ENCODE measurements at places on chromosomes 5 and 9. TPM values are rescaled to one million over a fixed set of nuclear protein-coding genes. Genes with fewer than 3 reads are reported as not detected.

The SPINK6 gene
- total RNA-seq, result not detected

The C7 gene
- not detected for total RNA-seq

The STC2 gene
- total RNA-seq, result 310 TPM

The NOXA1 gene
- 2.3 TPM for total RNA-seq

The PPIC gene
- total RNA-seq, result 45.0 TPM

All from bronchial epithelial cell (primary cell).